GM04503 (cell line): ENCODE measurements at places on chromosomes 5 and 9.

GRCh38 chr9:129278391-129279237 lies 100.6 kb upstream of the IER5L start:
- no peak for DNase-seq

GRCh38 chr5:60184606-60185005 lies 291.1 kb upstream of the PDE4D start:
- no peak for DNase-seq

GRCh38 chr5:1065891-1066650 lies 45.8 kb downstream of the SLC12A7 start:
- DNase-seq: no peak

DNA sequence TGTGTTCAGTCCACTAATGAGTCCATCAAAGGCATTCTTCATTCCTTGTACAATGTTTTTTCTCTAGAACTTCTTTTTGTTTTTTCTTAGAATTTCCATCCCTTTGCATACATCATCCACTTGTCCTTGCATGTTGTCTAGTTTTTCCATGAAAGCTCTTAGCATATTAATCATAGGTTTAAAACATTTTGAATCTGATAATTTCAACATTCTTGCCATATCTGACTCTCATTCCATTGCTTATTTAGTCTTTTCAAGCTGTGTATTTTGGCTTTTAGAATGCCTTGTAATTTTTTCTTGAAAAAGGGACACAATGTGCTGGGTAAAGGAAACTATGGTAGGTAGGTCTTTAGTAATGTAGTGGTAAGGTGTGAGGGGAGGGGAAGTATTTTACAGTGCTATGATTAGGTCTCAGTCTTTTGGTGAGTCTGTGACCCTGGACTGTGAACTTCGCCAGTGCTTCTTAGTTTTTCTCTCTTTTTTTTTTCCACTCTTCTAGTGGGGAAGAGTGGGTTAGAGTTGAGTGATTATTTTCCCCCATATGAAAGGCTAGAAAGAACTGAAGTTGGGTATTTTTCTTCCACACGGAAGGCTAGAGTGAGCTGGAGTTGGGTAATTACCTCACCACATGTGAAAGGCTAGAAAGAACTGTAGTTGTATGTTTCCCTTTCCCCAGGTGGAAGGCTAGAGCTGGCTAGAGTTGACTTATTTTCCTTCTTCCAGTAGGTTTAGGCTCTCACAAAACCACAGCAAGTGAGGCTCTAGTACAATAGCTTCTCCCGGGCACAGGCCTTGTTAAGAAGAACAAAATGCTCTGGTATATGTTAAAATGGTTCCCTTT lies 172.1 kb downstream of the SNX18 start:
- no peak for DNase-seq

DNA sequence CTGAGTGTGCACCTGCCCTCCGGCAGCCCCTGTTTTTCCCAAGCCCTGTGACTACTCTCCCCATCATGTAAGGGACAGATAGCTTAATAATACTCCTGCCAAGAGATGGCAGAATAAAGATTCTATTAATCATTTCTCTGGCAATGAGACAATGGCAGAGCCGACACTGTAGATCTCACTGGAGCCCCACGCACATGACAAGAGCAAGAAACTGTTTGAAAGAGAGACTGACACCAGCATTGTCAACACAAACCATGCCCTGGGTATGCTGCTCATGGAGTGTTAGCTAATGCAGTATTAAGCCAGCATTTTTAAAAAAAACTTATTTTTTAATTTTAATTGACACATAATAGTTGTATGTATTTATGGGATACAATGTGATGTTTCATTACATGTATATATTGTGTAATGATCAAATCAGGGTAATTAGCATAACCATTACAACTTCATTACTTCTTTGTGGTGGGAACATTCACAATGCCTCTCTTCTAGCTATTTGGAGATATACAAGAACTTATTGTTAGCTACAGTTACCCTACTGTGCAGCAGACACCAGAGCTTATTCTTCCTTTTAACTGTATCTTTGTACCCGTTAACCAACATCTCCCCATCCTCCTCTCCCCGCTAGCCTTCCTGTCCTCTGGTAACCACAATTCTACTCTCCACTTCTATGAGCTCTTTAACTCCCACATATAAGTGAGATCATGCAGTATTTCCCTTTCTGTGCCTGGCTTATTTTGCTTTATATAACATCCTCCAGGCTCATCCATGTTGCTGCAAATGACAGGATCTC lies 31.5 kb upstream of the SEMA4D start:
- DNase-seq: no peak

GRCh38 chr5:1446602-1447343 lies 1.5 kb upstream of the SLC6A3 start:
- no peak for DNase-seq

DNA sequence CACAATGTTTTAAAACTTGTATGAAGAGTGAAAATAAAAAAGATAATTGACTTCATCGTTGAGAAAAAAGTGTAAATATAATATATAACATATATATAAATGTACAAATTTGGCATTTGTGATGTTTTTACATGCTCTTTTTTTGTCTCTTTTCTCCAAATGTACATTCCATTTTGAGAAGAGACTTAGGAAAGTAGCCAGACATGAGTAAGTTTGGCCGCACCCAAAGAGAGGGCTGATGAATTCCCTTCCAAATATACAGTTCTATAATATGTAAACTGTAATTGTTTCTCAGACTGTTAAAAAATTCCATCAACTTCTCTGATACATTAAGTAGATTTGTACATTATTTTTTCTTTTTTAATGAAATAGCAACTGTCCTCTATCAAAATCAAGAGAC lies 193.2 kb upstream of the MAP3K1 start:
- DNase-seq: no peak

- DNase-seq: no peak
These were observed 107.7 kb upstream of the SV2C start for GRCh38 chr5:75975496-75975895.

DNA sequence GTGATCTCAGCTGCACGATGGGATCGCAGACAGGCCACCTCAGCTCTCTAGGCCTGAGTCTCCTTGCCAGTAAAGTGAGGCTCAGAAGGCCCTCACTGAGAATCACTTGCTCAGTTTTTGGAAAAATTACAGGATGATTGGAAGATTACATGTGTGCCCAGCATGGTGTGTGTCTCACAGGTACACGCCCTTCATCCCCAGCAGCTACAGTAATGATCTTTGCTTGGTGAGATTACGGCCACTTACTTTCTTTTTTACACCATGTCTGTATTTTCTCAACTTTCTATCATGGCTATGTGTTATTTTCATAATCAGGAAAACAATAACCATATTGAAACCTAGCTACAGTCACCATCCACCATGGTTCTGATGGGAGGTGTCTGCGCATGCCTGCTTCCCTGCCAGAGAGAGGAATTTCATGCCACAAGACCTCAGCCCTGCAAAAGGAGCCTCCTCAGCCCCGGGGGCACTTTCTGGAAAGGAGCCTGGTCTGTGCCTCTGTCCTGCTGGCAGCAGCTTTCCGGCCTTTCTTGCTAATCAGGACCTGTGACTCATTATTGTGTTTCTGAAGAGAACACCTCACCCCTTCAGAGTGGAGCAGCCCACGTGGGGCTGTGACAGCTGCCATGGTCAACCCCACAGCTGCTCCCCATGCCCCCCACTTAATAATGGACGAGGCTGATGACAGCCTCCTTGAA lies 64.2 kb upstream of the OLFM1 start:
- DNase-seq: no peak

GRCh38 chr9:68821911-68822310 lies 116.9 kb downstream of the PIP5K1B start:
- no peak for DNase-seq

DNA sequence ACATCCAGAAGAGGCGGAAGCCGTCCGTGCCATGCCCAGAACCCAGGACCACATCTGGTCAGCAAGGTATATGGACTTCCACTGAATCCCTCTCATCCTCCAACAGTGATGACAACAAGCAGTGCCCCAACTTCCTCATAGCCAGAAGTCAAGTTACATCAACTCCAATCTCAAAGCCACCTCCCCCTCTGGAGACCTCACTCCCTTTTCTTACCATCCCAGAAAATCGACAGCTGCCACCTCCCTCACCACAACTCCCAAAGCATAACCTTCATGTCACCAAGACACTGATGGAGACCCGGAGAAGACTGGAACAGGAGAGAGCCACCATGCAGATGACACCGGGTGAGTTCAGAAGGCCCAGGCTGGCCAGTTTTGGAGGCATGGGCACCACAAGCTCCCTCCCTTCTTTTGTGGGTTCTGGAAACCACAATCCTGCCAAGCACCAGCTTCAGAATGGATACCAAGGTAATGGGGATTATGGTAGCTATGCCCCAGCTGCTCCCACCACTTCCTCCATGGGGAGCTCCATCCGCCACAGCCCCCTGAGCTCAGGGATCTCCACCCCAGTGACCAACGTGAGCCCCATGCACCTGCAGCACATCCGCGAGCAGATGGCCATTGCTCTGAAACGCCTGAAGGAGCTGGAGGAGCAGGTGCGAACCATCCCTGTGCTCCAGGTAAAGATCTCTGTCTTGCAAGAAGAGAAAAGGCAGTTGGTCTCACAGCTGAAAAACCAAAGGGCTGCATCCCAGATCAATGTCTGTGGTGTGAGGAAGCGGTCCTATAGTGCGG lies 130.3 kb upstream of the DMRT1 start:
- no peak for DNase-seq

DNA sequence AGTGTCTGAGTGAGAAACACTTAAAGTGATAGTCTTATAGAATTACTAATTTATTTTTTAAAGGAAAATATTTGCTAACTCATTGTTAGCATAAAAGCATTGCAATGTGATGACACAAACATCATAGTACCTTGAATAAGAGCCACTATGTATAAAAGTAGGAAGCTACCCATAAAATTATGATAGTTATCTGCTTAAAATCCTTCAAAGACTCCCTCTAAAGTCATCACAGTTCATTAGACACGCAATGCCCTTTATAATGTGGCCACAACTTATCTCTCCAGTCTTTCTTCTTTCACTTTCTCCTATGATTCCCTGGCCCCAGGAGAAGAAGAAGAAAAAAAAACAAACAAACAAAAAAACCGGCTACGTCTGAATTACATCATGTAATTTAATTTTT lies 1144.0 kb upstream of the NUDT12 start:
- no peak for DNase-seq

DNA sequence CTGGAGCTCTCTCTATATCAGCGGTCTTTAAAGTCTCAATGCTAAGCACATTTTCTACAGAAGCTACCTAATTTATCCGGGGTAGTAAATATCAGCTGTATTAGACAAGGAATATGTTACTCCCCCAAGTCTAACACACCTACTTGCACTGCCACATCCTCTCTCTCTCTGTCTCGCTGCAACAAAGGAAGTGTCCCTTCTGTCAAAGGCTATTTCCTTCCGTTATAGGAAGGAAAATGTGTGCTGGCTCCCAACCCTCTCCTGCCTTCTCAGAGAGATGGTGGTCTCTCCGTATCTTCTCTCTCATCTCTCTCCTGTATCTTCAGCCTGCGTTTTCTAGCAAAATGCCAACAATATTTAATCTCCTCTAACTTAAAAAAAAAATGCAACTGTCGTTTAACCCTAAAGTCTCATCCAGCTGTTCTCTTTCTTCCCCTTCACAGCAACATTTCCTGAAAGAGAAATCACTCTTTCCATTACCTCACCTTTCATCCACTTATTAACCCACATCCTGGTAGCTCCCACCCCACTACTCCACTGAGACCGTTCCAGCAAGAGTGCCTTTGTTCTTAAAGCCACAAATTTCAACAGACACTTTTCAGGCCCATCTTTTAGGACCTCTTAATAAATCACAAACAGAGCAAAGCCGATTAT lies 2.3 kb downstream of the TTF1 start:
- no peak for DNase-seq

- no peak for DNase-seq
These were observed 76.8 kb upstream of the TRIO start for GRCh38 chr5:14066326-14066725.

- DNase-seq: no peak
These were observed 292.0 kb upstream of the SMC2 start for GRCh38 chr9:103802068-103802467.

DNA sequence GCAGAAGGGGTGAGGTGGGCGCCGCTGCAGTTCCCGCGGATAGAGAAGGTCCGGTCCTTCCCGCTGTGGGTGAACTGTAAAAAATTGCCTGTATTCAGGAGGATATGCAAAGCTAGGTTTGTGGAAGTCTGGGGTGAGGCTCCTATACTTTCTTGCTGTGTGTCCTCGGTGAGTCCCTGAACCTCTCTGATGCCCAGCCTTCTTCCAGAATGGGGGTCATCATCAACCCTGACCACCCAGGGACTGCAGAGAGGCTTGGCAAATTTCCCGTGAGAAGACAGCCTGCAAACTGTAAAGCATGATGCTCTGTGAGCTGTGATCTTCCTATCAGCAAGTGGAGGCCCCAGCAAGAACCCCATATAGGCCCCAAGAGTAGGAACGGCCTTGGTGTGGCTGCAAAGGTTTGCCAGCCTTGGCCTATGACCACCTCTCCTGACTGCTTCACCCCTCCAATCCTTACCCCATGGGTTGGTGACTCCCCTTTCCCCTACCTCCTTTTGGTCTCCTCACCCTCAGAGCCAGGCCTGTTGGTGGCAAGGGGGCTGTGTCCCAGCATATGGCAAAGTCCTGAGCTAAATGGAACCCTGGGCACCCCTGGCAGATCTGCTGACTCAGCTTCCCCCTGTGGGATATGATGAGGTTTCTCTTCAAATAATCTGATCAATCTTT lies 760 bp downstream of the ALDH1B1 start:
- DNase-seq: no peak

GRCh38 chr9:93505541-93506132 lies 52.3 kb upstream of the FAM120AOS start:
- DNase-seq: no peak

DNA sequence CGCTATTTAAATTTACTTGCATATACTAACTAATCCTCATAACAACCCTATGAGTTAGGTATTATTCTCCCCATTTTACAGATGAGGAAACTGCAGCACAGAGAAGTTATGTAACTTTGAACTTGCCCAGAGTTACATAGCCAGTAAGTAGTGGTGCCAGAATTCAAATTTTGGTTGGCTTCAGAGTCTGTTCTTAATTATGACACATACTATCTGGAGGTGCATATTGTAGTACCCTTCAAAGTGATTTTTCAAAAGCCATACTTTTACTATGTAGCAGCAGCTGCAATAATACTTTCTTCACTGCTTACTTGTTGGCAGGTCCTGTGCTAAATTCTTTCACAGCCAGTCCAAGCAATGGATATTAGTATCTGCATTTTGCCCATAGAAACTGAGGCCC lies 16.4 kb downstream of the MAN2A1 start:
- DNase-seq: no peak

GRCh38 chr9:124468061-124468740 lies 17.9 kb downstream of the ADGRD2 start:
- no peak for DNase-seq

DNA sequence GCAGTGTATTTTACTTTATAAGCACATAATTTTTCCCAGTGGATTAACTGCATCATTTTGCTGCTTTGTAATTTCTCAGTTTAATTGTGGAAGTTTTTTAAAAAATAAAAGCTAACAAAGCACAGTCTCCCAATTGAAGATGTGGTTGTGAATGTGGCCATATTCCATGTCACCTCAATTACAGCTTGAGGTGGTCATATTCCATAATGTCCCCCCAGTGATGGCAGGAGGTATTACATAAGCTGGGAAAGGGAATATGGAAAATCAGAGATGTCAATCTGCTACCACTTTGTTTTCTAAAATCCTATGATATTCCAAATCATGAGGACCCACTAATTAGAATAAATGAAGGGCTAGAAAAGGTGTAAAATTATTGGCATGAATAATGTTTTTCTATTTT lies 1672.0 kb upstream of the CDH9 start:
- DNase-seq: no peak

- no peak for DNase-seq
These were observed 44.0 kb upstream of the MAP1B start for GRCh38 chr5:72063219-72063819.
